Activated T-helper 2 cell treated with anti-CD3 and anti-CD28 coated beads, Interferon-gamma antibody, Interleukin-2, Interleukin-4, amounts not matched to agents 10 μg/mL and 5 μg/mL and 100 μg/mL, durations not matched to agents 14 hours and 24 hours and 36 hours (primary cell): ENCODE measurements at places on chromosomes 4 and X.
A peak's percentile ranks its signal among the peaks of the same experiment; 100 is the strongest.

DNA sequence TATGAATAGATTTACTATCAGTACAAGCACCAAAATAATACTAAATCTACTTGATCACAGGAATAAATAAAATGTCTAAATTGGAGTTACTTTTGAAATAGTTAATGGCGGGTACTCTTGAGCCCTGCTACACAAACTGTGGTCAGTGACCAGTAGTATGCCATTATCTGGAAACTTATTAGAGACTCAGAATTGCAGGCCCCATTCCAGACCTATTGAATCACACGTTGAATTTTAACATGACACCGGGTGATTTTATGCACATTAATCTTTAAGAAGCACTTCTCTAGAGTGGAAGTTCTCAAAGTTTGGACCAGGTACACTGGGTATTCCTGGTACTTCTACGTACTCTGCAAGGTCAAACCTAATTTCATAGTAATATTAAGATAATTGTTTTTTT lies 660.0 kb upstream of the POU3F4 start:
- DNase-seq, result no peak

- DNase-seq, result no peak
Measured at GRCh38 chr4:62096881-62097280, 896.8 kb downstream of the ADGRL3 start.

DNA sequence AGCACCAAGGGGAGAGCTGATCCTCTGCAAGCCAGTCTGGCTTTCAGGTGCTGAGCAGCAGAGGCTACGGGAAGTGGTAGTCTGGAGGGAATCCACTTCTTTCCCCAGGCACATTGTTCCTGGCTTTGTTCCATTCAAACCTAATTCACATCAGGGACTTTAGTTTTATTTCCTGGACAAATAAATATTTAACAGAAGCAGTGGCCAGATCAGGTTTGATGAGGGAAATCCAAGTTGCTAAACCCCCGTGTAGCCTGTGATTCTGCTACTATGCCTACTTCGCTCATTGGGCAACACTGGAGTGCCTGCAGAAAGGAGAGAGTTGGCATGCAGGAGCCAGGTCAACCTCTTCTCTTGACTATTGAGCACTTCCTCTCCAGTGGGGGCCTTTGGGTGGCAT lies 13.8 kb upstream of the STBD1 start:
- DNase-seq, result no peak

- DNase-seq, result no peak
Measured at GRCh38 chr4:179709961-179710624, 2267.9 kb upstream of the AGA start.

DNA sequence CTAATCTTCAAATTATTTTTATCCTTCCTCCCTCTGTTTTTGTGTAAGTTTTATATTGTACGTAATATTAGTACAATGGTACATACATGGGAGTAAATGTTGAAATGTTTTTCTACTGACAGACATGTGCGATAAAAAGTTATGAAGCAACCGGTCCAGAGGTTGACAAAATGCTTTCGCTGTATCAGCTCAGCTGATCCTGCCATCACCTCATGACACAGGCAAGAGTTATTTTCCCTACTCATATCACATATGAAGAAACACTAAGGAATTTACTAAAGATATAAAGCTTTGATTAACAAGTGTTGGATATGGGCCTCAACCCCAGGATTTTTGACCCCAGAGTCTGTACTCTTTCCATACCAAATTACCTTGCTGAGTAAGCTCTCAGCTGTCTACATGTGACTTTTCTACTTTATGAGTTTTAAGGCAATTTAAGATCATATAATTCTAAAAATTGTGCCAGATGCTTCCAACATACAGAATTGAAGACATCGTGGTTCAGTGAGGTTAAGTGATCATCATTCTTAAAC lies 50.0 kb downstream of the CLCN5 start:
- no peak for DNase-seq

GRCh38 chr4:37802068-37802666 lies 24.3 kb upstream of the PGM2 start:
- no peak for DNase-seq

DNA sequence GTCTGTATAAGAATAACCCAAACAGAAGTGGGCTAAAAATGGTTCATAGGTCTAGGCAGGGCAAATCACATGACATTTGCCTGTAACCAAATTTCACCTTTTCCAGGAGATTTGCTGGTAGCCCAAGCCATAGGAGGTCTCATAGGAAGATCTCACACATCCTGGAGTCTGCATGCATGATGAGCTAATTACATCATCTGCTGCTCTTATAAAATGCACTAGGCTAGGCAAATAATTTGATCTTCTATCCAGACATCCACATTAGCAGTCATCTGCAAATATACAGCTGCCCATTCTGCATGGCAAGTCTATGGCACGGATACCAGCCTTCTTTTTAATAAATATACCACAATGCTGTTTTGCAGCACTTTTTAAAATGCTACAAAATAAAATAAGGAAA lies 87.2 kb downstream of the MAPK10 start:
- no peak for DNase-seq

- DNase-seq, result peak; percentile 25
Measured at GRCh38 chr4:107824350-107825071, at the start of gene SGMS2. TSS of gene SGMS2 (plus strand) at chr4:107824932. CDS start at chr4:107895554, 70,622 bp downstream.

- DNase-seq, result no peak
Measured at GRCh38 chr4:79584352-79584751, 176.3 kb upstream of the GK2 start.

- no peak for DNase-seq
Measured at GRCh38 chr4:113582737-113583136, 178.8 kb downstream of the CAMK2D start.

GRCh38 chr4:181970366-181970765 lies 272.8 kb upstream of the TENM3 start:
- DNase-seq, result no peak

GRCh38 chr4:168480931-168481611 lies 779 bp upstream of the DDX60L start:
- peak; percentile 41 for DNase-seq

GRCh38 chrX:70141373-70141772 lies 8.1 kb downstream of the IGBP1 start:
- no peak for DNase-seq

- DNase-seq, result no peak
Measured at GRCh38 chr4:176781739-176782100, 11.0 kb downstream of the VEGFC start.

GRCh38 chr4:106809076-106809475 lies 227.0 kb downstream of the DKK2 start:
- no peak for DNase-seq

DNA sequence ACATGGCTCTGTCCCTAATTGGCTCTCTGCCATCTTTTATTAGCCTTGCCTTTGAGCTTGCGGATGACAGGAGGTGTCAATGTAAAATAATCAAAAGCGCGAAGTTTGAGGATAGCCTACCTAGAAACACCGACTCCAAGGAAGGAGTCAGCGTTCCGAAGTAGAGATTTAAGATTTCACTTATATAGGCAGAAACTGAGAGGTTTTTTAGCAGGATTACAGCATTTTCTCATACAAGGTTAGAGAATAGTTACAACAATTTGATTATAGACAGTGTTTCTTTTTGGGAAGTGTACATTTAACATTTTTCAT lies 499 bp upstream of the NFXL1 start:
- no peak for DNase-seq

DNA sequence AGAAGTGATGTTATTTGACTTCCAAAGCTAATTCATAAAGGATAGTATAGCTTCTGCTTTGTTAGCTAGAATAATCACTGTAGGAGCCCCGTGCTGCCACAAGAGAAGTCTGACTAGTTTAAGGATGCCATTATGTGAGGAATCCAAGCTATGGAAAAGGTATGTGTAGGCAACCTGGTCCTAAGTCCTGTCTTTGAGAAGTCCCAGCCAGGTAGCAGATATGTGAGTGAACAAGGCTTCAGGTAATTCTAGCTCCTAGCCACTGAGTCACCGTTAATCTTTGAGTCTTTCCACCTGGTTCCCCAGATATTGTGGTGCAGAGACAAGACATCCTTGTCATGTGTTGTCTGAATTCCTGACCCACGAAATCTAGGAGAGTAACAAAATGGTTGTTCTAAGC lies 55.5 kb downstream of the BMP3 start:
- no peak for DNase-seq

DNA sequence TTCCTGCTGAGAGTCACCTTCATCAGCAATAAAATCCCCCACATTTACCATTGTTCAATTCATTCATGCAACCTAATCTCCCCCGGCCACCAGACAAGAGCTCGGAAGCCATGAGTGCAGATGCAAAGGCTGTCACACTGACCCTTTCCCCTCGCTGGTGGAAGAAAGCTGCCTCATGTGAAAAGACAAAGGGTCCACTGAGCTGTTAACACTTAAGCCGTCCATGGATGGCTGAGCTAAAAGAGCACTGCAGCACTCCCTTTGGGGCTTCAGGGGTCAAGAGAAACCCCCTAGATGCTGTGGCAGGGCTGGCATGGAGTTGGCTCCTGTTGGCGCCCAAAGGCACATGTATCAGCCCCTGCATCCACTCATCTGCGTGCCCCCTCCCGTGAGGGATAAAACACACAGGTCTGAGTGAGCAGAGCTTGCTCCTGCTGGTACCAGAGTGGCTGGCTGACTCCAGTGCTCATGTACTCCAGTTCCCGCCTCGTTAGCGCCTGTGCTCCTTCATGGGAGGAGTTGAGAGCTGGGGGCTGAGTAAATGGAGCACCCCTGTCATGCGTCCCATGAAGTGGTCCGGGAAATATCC lies 216.5 kb downstream of the PDHA2 start:
- no peak for DNase-seq

GRCh38 chr4:23947826-23948225 lies 58.0 kb upstream of the PPARGC1A start:
- DNase-seq, result no peak

DNA sequence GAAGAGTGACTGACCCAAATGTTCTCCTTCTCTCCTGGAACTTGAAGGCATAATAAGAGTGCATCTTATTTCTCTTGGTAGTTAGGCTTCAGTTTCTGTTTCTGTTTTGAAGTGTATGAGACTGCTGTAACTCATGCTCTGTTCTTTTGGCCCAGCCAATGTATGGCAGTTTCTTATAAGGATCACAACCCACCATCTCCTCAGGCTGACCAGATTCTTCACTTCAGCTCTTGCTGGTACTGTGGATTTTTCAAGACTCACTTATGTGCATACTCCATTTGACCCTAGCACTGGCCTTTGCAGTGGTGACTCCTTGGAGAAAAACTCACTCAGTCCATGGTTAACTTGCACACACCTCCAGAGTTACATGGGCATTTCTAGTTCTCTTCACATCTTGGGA lies 9.6 kb upstream of the YTHDC1 start:
- no peak for DNase-seq

DNA sequence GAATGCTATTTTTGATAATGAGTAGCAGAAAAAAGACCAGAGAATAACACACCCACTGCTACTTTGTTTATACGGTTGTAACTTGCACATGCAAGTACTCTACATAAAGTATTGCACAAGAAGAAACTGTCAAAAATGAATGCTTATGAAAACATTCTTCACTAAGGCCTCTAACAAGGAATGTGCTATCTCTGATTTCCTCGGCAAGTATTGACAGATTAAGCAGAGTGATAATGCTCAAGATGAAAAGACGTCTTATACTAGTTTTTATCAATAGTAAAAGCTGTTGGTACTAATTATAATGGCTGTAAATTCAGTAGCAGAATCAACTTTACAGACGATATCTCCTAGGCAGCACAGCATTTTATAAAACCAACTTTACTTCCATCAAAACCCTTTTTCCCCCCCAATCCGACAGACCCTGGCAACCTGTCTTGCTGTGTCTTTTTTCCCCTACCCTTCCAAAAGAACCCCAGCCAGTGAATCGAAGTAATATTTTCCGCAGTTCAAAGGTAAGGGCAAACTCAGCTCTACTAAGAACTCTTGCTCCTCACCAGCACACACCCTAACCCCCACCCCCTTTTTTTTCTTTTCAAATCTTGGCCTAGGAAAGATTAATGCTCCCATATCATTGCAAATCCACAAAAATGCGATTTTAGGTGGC lies 1.5 kb downstream of the FRYL start:
- DNase-seq, result no peak

DNA sequence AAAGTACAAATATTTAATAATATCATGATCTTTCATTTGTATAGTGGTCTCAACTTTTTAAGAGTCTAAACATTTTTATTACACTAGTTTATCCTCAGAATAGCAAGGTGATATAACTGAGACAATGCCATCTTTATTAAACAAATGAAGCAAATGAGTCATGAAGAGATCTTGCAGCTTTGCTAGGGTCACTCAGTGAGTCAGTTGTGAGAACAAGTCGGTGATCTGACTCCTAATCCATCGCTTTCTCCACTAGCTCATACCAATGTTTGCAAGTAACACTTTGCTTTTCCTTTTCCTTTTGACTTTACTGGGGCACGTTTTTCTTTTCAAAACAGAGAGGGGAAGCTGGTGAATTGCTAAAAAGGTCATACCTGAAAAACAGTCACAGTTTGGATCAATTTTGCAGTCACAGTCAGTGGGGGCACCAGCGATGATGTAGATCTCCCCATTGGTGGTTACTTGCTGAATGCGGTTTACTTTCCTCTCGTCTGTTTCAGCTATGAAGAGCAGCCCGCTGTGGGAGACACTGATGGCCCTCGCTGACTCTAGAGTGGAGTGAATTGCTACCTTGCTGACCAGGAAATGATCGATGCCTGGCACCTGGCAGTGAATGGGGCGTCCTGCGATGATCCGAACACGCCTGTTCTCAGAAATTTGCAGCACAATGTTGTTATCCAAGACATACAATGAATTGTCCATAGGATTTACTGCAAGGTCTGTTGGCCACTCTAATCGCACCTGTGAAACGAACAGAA lies 75.7 kb downstream of the SH2D1A start:
- DNase-seq, result no peak

GRCh38 chr4:13535708-13536361 lies 8.5 kb downstream of the NKX3-2 start:
- DNase-seq, result no peak

- no peak for DNase-seq
Measured at GRCh38 chrX:122475306-122475705, 708.8 kb upstream of the GRIA3 start.

DNA sequence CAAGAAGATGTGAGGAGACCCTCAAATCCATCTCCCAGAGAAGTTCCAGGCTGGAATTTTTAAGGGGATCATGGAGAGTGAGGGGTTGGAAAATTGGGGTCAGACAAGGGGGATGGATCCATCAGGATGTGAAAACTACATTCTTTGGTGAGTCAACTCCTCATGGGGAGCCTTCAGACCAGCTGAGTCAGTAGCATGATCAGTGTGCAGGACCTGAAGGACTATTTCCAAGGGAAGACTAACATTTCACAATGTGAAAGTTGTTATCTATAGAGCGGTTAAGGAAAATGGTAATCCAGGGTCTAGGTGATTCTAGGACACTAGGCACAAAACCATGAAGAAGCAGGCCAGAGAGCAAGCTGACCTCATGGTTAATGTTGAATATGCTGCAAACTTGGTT lies 38.6 kb upstream of the CEP135 start:
- no peak for DNase-seq

GRCh38 chr4:30721185-30722091 lies 1.3 kb downstream of the PCDH7 start:
- DNase-seq, result no peak

DNA sequence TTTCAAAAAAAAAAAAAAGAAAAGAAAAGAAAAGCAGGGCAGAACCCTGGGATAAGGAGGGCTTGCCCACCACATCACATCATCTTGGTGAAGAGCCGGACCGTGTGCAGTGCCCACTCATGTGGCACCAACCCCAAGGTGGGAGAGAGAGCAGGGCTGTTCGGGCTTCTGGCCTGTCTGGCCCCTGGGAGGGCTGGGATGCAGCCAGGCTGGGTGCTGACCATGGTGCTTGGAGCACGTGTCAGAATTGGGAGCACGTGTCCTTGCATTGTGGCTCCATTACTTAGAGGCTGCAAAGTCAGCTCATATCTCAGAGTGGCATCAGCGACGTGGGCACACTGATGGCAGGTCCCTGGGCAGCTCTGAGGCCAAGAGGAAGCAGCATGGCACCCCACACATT lies 100.9 kb upstream of the AFAP1 start:
- no peak for DNase-seq

- DNase-seq, result no peak
Measured at GRCh38 chr4:62560858-62561257, 1360.7 kb downstream of the ADGRL3 start.
